Activated CD4-positive, alpha-beta memory T cell treated with anti-CD3 and anti-CD28 coated beads, Interleukin-2, amount 10 ng/mL, durations not matched to agents 7 days and 5 days (primary cell): ENCODE measurements at places on chromosomes 5 and 9. TPM values are rescaled to one million over a fixed set of nuclear protein-coding genes. Genes with fewer than 3 reads are reported as not detected.

PIGO gene
- total RNA-seq = 28.6 TPM

ZNF608 gene
- total RNA-seq = not detected

GPR151 gene
- not detected for total RNA-seq

CYSRT1 gene
- 0.86 TPM for total RNA-seq

SLC34A1 gene
- total RNA-seq = 1.4 TPM

- no peaks in the 10 kb centered on the region for H3K36me3 ChIP-seq
- H3K4me1 ChIP-seq = no peaks in the 10 kb centered on the region
- H3K27me3 ChIP-seq = peaks cover 11% of the 10 kb centered on the region
- no peak overlapping the region for H3K27ac ChIP-seq
- no peak overlapping the region for H3K4me3 ChIP-seq
Measured at GRCh38 chr5:39605145-39605544, 180.4 kb upstream of the DAB2 start.

GRCh38 chr9:99811172-99811571 is 10.5 kb upstream of the NR4A3 start:
- peaks cover 19% of the 10 kb centered on the region for H3K4me1 ChIP-seq
- H3K36me3 ChIP-seq = no peaks in the 10 kb centered on the region
- H3K4me3 ChIP-seq = no peak overlapping the region
- peaks cover 22% of the 10 kb centered on the region for H3K27me3 ChIP-seq
- DNase-seq = no peak

DNA sequence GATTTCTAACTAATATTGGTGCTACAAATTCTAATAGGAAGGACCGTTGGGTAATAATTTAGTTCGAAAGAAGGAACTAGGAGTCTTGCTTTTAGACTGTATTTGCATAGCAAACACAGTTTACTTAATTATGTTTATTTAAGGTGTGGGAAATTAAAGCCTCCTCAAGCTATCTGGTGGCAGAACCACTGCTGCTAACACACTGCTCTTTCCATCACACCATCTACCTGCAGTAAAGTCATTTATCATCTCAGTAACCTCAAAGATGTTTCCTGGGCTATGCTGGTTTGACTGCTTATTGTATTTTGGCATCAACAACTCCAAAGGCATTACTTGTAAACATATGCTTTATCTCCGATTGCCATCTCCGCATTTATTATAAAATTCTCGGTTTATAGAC is 114.3 kb downstream of the DEPDC1B start:
- no peak for DNase-seq
- H3K36me3 ChIP-seq = peaks cover 3% of the 10 kb centered on the region
- H3K4me3 ChIP-seq = no peak overlapping the region
- no peak overlapping the region for H3K27ac ChIP-seq

- H3K27ac ChIP-seq = no peak overlapping the region
- H3K4me3 ChIP-seq = no peak overlapping the region
- H3K4me1 ChIP-seq = peaks cover 8% of the 10 kb centered on the region
- H3K27me3 ChIP-seq = no peaks in the 10 kb centered on the region
- DNase-seq = no peak
Measured at GRCh38 chr9:86487838-86488233, 133.6 kb upstream of the TUT7 start.

GRCh38 chr5:38360323-38361061 is 102.1 kb downstream of the EGFLAM start:
- no peak overlapping the region for H3K27ac ChIP-seq
- no peaks in the 10 kb centered on the region for H3K36me3 ChIP-seq

- H3K4me3 ChIP-seq = no peak overlapping the region
- H3K27ac ChIP-seq = no peak overlapping the region
- H3K4me1 ChIP-seq = no peaks in the 10 kb centered on the region
- peaks cover 15% of the 10 kb centered on the region for H3K27me3 ChIP-seq
- H3K36me3 ChIP-seq = no peaks in the 10 kb centered on the region
- DNase-seq = no peak
Measured at GRCh38 chr5:142644640-142645361, 41.1 kb downstream of the FGF1 start.

GRCh38 chr5:117204404-117204803 is 629.8 kb upstream of the SEMA6A start:
- no peaks in the 10 kb centered on the region for H3K36me3 ChIP-seq
- no peak overlapping the region for H3K27ac ChIP-seq

DNA sequence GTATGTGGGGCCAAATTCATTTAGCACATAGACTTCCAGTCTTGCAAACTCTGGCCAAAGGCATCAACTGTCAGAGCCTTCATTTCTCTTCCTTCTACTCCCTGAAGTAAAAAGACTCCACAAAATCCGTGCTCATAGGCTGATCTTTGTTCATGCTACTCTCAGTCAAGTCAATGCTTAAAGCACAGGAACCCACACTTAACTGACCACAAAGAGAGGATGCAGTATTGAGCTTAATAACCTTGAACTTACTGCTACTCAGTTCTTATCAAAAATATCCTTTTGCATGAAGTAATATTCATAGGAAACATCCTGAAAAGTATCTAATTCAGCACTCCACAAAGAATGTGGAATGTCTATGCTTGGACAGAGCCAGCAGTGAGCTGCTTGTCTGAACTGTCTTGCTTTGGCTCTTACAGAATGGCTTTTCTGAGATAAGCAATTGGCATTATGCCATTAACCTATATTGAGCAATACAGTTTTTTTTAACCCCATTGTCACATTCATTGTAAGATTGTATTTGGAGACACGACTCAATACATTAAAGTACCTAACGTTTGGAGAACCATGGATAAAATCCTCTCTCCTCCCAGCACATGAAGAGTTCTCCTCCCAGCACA is 21.7 kb downstream of the LPAR1 start:
- no peak for DNase-seq
- no peak overlapping the region for H3K27ac ChIP-seq
- H3K4me1 ChIP-seq = no peaks in the 10 kb centered on the region
- H3K27me3 ChIP-seq = no peaks in the 10 kb centered on the region

DNA sequence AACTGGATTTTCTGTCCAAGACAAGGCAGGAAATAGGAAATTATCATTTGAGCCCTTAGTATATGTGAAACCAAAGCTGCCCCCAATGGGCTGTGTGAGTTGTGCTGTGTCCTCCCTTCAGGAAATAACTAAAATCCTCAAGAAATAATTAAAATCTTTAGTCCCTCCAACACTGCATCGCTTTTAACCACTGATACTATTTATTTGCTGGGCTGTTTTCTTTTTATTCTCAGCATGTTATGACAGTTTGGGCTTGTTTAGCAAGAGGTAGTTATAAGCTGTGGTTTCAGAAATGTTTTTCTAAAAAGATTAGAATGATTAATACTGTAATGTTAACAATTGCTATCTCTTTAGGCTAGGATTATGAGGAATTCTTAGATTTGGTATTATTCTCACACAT is 187.0 kb upstream of the KCNN2 start:
- H3K27me3 ChIP-seq = no peaks in the 10 kb centered on the region
- H3K4me1 ChIP-seq = no peaks in the 10 kb centered on the region
- no peak overlapping the region for H3K27ac ChIP-seq
- DNase-seq = no peak
- H3K36me3 ChIP-seq = no peaks in the 10 kb centered on the region

DNA sequence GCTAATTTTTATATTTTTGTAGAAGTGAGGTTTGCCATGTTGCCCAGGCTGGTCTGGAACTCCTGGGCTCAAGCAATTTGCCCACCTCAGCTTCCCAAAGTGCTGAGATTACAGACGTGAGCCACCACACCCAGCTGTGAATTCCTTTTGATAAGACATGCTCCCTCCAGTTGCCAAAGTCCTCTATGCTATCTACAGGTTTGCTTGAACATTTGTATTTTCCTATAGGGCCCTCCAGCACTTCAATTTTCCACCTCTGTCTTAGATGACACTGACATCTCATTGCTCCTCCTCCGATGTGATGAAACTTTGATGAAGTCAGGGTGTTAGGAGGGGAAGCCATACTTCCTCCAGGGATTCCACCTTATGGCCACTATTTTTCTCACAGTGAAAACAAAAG is 25.2 kb upstream of the CTSV start:
- no peaks in the 10 kb centered on the region for H3K36me3 ChIP-seq
- peaks cover 4% of the 10 kb centered on the region for H3K4me1 ChIP-seq
- H3K4me3 ChIP-seq = no peak overlapping the region
- no peak overlapping the region for H3K27ac ChIP-seq
- peaks cover 8% of the 10 kb centered on the region for H3K27me3 ChIP-seq
- DNase-seq = no peak

DNA sequence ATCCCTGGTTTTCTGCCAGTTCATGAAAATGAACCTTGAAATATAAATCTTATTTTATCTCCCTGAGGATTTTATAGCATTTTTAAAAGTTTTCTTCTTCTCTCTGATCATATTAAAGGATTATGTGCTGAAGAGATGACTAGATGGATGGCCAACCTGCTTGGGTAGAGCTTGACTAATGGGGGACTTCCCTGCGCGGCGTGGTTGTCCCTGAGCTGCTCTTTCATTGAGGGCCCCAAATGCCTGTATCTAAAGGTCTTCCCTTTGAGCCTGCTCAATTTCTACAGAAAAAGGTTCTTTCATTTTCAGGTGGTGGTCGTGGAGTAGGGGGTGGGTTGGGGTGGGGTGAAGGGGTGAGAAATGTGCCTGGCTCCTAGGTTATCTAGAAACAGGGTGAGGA is 20.5 kb upstream of the CDKN2AIPNL start:
- no peak for DNase-seq
- no peaks in the 10 kb centered on the region for H3K36me3 ChIP-seq
- H3K4me3 ChIP-seq = no peak overlapping the region
- no peak overlapping the region for H3K27ac ChIP-seq
- H3K27me3 ChIP-seq = peaks cover 12% of the 10 kb centered on the region

- H3K36me3 ChIP-seq = no peaks in the 10 kb centered on the region
- no peak for DNase-seq
- no peak overlapping the region for H3K27ac ChIP-seq
- H3K4me3 ChIP-seq = no peak overlapping the region
- no peaks in the 10 kb centered on the region for H3K27me3 ChIP-seq
Measured at GRCh38 chr5:107121793-107122519, 548.8 kb downstream of the EFNA5 start.
